T-cell (primary cell): ENCODE measurements at places on chromosomes 4 and X. TPM values are rescaled to one million over a fixed set of nuclear protein-coding genes. Genes with fewer than 3 reads are reported as not detected.

DNA sequence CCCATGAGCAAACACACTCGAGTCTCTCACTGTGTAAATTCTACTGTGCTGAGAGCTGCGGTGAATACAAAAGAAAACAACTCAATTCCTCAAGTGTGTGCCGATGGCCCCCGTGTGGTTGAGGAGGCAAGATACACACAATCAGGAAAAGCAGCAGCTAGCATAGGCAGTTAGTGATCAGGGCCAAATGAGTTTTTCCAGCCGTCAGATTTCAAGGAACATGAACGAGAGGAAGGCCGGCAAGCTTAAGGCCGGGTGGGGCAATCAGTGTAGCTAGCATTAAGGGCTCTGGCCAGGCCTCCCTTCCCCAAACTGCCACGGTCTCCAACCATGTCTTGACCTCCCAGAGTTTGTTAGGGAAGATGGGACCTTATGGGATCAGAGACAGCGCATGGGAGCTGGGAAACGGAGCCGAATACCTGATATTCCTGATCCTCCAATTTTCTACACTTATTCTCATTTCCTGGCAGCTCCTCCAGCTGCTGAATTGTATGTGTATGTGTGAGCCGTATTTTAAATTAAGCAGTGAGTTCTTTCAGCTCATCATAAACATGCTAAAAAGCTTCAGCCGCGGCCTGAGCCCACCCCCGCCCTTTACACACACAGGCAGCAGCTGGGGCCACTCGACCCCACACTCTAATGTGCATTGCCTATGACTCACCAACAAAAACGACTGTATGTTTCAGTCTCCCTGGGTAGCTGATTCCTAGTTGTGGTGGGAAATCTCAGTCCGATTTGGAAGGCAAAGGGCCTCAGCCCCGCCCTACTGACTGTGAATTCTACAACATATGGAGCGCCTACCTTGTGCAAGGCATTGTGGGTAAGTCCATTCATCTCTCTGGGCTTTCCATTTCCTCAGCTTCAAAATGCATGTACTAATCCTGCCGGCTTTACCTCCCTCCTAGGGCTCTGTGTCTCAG is 59.9 kb downstream of the RTL9 start:
- DNase-seq = no peak

CDKL5 gene
- total RNA-seq = 4.1 TPM

DNA sequence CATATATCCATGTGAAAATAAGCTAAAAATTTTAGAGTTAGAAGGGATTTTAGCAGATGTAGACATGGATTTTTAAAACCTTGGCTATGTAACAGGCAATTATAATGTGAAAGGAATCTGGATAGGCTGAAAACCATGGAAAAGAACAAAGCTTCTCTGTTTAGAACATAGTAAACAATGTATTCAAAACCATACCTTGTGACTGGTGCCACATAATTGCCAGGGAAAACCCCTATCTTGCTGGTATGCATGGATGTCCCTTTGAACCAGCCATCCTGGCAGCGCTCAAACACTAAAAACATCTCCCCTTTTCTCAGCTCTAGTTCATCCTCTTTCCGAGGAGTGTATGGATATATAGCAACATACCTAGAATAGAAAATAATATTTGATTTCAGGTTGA is 110.6 kb upstream of the CBR4 start:
- DNase-seq = no peak

UNC5C gene
- total RNA-seq = not detected

- DNase-seq = no peak
Observed at GRCh38 chr4:183200453-183200852, 101.4 kb downstream of the WWC2 start.

DNA sequence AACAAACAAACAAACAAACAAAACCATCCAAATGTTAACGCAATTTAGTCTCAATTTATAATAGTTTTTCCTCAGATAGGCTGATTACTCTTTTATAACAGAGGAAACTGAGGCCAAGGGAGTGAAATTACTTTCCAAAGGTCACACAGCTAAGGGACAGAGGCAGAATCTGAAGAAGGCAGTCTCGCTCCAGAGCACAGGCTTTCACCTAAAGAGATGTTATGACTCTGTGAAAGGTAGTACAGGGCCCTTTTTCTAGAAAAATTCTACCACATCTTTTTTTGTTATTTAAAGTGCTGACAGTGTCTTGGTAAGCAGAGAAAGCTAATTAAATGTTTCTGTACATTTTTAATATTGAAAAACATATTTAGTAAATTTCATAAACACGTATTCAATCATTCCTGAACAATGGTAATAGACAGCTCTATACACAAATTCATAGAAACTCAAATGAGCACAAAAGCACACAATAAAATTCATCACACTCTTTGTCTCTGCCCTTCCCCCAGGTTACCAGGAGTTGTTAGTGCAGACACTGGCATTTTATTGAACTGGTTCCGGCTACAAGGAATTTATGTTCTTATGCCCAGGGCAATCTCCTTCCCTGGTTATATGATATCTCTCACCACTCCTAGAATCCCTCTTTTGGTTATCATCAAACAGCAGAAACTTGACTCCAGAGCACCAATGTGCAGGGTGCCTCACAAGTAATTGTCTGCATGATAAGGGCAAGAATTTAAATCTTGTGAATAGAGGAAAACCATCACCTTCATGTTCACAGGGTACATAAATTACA is 7.7 kb upstream of the APBB2 start:
- no peak for DNase-seq

DNA sequence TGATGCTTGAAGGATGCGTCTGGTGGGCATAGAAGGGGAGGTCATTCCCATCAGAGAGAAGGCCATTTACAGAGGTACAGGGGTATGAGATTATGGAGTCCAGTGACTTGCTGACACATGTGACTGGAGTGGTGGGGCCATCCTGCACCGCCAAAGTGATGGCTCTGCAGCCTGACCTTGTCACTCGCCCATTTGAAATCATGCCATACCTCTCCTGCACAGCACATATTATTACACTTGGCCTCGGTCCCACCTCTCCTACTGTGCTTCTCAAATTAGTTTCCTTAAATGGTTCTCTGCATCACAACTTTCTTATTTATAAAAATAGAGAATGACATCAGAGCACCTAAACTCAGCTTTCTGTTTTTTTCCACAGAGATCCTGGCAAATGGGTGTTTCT is 60.7 kb upstream of the HAND2 start:
- DNase-seq = no peak

DNA sequence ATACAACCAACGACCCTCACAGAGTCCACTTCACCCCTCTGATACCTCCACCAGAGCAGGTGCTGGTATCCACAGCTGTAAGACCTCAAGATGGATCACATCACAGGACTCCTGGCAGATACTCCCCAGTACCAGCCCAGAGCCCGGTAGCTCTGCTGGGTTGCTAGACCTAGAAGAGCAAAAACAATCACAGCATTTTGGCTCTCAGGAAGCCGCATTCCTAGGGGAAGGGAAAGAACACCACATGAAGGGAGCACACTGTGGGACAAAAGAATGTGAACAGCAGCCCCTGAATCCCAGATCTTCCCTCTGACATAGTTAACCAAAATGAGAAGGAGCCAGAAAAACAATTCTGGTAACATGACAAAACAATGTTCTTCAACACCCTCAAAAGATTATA is 303.1 kb upstream of the GRIA3 start:
- no peak for DNase-seq

DNA sequence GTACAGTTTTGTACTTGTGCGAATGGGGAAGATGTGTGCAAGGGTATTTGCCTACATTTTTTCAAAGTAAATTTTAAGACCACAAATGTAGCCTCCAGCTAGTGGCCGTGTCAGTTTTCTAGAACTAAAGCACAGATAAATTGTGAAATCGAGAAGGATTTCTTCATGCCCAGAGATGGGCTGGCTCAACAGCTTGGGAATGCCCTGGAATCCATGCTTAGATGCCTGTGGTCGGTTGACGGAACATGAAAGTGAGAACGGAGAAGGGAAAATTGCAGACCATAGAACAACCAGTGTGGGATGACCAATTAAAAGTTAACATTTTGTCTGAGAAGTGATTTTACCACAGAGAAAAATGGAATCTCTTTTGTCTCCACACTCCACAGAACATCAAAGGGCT is 73.2 kb upstream of the VCX2 start:
- DNase-seq = no peak

DNA sequence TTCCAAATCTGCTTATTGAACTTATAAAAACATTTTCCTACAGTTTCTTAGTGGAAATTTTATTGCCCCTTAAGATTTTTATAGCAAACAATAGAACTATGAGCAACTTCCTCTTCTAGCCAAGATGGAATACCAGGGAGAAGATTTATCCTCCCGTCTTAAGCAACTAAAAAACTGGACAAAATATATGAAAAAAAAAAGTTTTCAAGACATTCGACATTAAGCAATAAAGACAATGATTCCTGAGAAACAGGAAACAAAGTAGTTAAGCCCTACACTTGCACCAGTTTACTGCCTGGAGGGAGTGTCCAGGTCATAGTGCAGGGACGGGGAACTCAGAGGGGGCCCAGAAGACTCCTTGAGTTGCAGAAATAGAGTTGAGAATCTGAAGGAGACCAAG is 516.1 kb upstream of the DIPK2B start:
- no peak for DNase-seq

EMCN gene
- total RNA-seq = not detected

CLDN34 gene
- total RNA-seq = not detected

ADAMTS3 gene
- total RNA-seq = not detected

GRCh38 chr4:37430718-37431416 is 186.3 kb downstream of the NWD2 start:
- DNase-seq = no peak

DNA sequence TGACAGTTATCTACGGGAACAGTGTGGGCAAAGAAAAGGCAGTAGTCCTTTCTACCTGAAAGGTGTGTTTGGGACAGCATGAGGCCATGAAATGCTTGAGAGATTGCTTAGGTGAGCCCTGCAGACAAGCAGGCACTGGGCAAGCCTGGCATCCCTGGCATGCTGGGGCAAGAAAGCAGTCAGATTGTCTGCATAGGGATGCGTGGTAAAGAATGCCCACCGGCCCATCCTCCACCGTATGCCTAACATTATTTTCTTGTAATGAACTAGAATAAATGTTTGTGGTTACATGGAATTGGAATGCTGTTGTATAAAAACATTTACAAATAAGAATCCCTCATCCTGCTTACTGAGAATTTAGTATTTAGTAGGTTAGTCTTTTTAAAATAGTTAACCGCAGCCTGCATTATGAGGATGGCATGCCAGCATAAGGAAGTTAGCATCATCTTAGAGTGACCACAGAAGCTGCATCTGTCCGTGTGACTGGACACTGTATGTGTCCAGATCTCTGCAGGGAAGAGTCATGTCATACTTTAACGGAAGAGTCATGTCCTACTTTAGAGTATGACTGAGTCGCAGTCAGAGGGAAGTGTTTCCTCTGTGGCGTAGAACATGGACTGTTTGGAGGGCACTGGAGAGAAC is 18.9 kb downstream of the ZBTB49 start:
- no peak for DNase-seq

- no peak for DNase-seq
Observed at GRCh38 chr4:80922941-80923340, 107.6 kb upstream of the BMP3 start.

- no peak for DNase-seq
Observed at GRCh38 chr4:40627540-40627939, 2.1 kb downstream of the RBM47 start.

- DNase-seq = no peak
Observed at GRCh38 chrX:69088171-69088938, 76.9 kb downstream of the PJA1 start.

FGFBP2 gene
- 15.8 TPM for total RNA-seq

PAGE4 gene
- not detected for total RNA-seq

C4orf36 gene
- total RNA-seq = not detected

DNA sequence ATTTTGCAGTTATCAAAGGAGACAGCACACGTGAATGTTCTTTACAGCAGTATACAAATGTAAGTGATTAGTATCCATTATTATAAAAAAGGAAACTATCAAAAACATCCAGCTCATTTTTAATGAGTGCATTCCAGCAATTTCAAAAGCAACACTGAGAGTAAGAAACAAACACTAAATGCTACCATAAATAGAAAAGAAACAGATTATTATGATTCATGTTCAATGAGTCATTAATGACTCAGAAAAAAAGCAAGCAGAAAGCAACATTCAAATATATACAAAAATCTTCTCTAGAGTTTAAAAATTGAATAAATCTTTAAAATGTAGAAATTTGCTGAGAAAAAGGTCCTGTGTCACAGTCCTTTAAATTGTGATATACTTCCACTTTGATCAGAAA is 346.5 kb upstream of the FMR1 start:
- no peak for DNase-seq

- no peak for DNase-seq
Observed at GRCh38 chrX:883588-883987, 253.0 kb downstream of the SHOX start.

DNA sequence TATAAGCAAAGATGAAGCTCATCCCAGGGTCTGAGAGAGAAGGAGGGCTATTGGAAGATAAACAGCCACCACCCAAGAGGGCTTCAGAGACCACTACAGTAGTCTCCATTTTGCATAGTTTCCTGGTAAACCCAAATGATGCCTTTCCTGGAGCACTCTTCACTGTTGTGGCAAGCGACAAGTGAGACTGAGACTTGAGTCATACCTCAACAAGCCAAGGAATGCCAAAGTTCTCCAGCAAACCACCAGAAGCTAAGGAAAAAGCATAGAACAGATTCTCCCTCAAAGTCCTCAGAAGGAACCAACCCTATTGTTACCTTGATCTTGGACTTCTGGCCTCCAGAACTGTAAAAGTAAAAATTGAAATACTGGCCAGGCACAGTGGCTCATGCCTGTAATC is 65.9 kb downstream of the LARP7 start:
- no peak for DNase-seq

DNA sequence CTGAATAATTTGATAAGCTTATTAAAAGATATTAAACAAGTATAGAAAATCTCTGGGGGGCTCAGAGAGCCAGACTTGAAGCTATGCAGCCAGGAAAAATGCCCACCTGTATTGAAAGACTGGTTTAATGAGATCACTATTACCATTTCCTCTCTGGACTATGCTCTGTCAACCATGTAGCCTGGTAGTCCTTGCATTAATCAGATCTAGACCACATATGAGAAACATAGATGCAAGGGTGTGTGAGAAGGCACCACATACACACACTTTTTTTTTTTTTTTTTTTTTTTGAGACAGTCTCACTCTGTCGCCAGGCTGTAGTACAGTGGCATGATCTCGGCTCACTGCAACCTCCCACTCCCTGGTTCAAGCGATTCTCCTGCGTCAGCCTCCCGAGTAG is 75.9 kb upstream of the ATP8A1 start:
- DNase-seq = no peak

DNA sequence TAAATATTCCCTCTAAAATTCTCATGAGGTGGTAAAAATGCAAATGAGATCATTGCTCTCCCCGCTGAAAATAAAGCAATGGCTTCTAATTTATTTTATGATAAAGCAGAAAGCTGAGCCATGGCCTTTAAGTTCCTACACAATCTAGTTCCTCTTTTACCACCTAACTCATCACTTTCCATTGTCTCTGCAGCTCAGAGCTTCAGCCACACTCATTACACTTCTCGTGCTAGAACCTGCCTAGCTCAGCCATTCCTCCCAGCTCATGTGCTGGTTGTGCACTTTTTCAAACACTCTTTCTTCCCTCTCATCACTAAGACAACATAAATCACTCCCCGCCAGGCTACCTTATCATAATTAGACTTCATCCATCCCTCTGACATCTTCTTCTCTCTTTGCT is 1112.1 kb upstream of the PRKX start:
- no peak for DNase-seq

ERVMER34-1 gene
- total RNA-seq = not detected

GYPA gene
- not detected for total RNA-seq

GRCh38 chr4:152935631-152936445 is at the start of gene FHDC1:
Gene FHDC1, plus strand, starts transcription at chr4:152936323. Its CDS starts 6,735 bp downstream, at chr4:152943058.
- no peak for DNase-seq

FGF13 gene
- total RNA-seq = 0.16 TPM

HNRNPDL gene
- 313 TPM for total RNA-seq

USP51 gene
- 1.9 TPM for total RNA-seq

- peak; percentile 53 for DNase-seq
Observed at GRCh38 chrX:120697053-120697452, 67.2 kb upstream of the C1GALT1C1 start.
